Activated CD4-positive, alpha-beta T cell treated with anti-CD3 and anti-CD28 coated beads, Interleukin-2, amount 50 U/mL, for 16 hours (primary cell): ENCODE measurements at places on chromosomes 16 and 17.

- DNase-seq, result no peak
These were observed 123.5 kb upstream of the CHMP6 start for GRCh38 chr17:80868022-80868609.

GRCh38 chr17:4118015-4118743 is 24.7 kb downstream of the ZZEF1 start:
- DNase-seq, result no peak

DNA sequence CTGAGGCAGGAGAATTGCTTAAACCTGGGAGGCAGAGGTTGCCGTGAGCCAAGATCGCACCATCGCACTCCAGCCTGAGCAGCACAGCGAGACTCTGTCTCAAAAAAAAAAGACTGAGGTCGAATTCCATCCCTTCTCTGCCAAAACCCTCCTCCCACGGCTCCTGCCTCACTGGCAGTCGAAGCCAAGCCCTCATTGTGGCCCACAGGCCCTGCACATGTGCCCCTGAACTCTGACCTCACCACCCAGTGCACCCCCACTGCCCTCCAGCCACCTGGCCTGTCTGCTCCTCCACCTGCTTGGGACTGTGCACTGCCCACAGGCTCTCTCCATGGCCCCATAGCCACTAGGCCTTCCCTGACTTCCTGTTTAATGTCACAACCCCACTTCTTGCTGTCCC is 7.0 kb downstream of the MYO15A start:
- no peak for DNase-seq

GRCh38 chr17:77666462-77666861 is 292.0 kb upstream of the TNRC6C start:
- no peak for DNase-seq

- no peak for DNase-seq
These were observed 1472.4 kb upstream of the GOT2 start for GRCh38 chr16:60206516-60206915.

- no peak for DNase-seq
These were observed 13.3 kb upstream of the CNEP1R1 start for GRCh38 chr16:50011707-50012106.

GRCh38 chr17:15966879-15967248 is 21.9 kb downstream of the ADORA2B start:
- no peak for DNase-seq

DNA sequence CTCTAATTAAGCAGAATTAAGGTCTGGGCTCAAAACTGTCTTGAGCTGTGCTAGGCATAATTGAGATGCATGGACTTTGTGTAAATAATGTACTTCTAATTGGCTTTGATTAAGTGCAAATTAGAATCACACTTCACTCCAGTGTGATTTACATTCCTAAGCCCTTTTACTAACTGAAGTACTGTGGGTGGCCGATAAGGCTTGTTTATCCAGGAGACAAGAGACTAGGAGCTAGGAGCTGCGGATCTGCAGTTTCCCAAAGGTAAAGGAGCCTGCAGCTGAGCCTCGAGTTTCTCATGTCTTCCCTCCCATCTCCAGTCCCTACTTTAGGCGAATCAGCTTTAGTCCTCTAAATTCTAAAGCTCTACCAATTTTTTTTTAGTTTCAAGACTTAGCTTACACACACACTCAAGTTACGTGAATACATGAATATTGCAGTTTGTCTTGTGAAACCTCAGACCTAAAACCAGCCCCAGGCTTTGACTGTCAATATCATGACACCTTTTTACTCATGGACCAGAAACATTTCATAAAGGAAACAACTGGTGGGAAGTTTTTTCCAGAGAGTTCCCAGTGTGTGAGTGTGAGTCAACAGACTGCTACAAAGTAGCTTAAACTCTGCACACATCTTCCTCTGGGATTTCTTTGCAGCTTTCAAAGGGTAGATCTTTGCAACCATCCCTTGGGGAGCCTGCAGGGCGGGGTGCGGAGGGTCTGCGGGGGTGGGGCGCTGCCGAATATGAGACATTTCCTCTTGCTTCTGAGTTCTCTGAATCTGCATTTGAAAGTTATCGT is 113.9 kb upstream of the TBX2 start:
- DNase-seq, result peak; percentile 17
